ENCODE measurements at places on chromosomes 3 and 15.

DNA sequence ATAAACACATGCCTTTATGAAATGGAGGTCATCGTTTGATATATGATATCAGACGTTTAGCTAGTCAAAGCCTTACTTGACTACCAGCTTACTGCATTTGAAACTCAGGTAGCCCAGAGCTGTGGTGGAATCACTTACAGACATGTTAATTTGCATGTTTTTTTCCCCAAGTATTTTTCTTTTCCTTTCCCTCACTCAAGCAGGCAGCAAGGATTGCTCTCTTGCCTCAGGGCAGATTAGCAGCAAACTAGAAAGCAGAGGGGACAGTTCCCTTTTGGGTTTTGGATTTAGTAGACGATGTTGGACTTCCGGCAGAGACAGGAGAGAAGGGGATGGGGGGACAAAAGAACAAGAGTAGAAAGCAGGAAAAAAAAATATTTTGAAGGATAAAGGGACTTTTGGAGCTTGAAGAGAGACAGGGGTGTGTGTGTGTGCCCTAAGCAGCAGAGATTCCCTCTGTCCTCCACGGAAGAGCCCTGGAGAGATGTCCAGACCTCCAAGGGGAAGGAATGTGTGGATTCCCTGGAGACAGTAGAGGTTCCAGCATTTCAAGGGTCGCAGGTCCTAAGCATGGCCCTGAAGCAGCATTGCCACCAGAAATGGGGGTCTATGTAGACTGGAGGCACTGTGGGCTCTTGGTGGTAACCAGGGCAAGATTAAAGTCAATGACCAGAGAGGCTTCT, 86.8 kb upstream of the CADPS start:
- no peak for DNase-seq

DNA sequence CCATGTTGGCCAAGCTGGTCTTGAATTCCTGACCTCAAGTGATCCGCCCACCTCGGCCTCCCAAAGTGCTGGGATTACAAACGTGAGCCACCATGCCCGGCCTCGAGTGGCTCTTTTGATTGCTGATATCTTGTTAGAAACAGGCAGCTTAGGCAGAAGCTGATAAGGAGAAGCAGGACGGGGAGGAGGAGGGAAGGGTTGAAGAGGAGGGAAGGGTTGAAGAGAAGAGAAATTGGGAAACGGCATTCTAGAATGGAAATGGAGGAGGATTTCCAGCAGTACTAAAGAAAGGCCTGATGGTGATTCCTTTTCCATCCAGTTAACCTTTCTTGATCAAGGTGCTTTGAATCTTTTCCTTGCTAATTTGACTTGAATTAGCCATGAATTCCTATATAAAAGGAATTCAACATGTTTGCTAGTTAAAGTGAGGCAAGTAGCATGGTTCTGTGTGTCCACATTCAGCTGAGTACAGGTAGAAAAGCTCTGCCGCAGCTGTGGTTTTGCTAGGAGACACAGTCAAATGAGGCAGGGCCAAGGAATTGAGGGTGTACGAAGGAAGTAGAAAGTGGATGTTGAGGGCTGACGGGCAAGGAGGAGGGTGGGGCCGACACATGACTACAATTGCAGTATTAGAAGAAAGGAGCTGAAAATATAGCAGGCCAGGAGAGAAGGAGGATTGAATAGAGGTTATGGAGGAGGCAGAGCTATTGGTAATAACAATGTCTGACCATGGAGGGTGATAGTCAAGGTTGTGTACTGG, 27.2 kb upstream of the ATP1B3 start:
- DNase-seq = no peak

DNA sequence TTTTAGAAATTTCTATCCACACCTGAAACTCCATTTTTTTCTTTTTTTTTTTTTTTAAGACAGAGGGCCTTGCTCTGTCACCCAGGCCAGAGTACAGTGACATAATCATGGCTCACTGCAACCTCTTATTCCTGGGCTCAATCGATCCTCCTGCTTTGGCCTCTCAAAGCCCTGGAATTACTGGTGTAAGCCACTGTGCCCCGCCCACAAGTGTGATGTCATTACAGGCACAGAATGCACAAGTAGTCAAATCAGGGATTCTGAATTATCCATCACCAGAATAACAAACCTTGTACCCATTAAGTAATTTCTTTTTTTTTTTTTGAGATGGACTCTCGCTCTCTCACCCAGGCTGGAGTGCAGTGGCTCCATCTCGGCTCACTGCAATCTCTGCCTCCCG, 1.9 kb downstream of the UQCRC1 start:
- no peak for DNase-seq

DNA sequence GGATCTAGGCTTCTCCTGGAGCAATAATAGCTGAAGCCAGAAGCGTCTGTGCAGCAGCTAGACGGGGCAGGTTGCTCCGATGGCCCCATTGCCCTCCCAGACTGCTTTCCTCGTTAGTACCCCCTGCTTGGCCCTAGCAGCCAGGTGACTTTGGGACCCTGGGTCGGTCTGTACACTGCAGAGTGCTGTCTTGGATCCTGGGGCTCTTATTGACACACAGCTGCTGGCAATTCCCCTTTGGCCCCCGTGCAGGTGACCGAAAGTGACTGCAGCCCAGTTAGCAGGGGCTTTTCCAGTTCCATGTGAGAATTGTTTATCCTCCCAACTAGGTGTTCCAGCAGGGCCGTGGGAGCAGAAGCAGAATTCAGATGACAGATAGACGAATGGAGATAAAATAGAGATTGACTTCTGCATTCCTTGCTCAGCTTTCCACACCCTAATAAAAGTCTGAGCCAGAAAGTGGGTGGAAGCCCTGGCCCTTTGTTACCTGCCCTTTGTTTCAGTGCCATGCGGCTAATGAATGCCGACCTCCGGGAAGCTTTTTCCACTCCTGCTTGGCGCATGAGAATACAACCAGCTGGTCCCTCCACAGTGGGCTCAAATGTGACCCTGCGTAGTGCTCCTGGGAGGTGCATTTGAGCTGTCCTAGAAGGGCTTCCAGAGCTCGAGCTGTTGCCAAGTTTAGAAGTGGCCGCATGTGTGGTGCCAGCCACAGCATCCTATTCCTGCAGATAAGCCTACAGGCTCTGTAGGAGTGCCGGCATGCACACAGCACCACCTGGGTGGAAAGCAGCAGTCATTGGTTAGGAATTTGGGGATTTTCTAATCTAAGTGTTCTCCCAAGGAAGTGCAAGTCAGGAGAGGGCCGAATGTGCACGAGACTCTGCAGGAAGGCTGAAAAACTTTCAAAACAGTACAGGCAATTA, 94.4 kb downstream of the SLCO3A1 start:
- peak; percentile 9 for DNase-seq

- no peak for DNase-seq
Measured at GRCh38 chr15:62833646-62834045, 208.9 kb upstream of the TPM1 start.

DNA sequence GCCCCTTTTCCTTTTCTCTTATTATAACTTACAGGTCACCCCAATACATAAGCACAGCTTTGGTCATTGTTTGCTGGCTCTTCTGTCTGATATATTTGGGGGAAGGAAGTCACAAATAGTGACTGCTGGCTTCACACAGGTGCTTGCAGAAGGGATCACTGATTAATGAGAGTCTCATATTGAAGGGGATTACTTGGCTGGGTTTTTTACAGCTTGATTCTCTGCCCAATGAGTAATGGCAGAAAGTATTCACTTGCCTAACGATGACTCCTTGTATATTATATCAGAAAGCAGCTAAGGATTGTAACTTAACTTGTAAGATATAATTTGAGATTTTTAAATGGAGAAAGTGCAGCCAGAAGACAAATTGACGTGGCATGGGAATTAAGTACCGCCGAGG, 119.3 kb upstream of the PFN2 start:
- peak; percentile 71 for DNase-seq

GRCh38 chr15:30062881-30063280, 19.9 kb upstream of the GOLGA8J start:
- DNase-seq = peak; percentile 19

DNA sequence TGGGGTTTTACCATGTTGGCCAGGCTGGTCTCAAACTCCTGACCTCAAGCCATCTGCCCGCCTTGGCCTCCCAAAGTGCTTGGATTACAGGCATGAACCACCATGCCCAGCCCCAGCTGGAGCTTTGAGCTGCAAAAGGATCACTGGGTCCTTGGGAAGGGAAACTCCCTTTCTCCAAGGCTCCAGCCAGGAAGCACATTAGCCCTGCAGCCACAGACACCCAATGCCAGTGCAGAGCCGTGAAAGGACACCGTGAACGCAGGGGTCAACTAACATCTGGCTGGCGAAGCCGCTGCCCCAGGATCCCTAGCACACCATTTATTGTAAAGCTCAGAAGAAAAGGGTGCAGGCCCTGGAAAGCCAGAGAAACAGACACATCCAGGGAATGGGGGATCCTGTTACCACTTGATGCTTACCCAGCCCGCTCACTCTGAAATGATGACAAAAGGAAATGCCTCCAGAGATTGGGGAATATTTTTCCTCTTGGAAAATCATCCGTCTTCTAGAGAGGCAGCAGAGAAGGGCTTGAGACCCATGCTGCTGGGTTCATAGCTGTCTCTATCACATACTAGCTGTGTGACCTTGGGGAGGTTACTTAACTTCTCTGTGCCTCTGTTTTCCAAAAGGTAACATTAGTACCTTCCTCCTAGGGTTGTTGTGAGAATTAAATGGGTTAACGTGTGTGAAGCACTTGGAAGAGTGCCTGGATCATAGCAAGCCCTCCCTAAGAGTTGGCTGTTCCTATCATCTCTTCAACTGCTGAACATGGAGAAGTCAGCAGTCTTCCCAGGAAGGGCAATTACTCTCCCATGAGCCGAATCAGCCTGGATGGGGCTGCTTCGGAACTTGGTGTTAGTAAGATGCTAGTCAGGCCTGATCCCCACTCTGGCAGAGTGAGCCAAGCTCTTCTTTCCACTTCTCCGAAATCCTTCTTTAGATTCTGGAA, 40.8 kb downstream of the LMCD1 start:
- DNase-seq = no peak

GRCh38 chr3:69212411-69213160, 90.2 kb upstream of the LMOD3 start:
- DNase-seq = peak; percentile 53

DNA sequence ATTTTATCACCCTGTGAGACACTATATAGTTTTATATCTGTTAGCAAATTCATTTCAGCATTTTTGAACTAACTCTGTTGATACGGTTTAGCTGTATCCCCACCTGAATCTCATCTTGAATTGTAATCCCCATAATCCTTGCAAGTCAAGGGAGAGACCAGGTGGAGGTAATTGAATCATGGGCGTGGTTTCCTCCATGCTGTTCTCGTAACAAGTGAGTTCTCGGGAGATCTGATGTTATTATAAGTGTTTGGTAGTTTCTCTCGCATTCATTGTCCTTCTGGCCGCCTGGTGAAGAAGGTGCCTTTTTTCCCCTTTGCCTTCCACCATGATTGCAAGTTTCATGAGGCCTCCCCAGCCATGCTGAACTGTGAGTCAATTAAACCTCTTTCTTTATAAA, 53.2 kb upstream of the TMC3 start:
- no peak for DNase-seq

GRCh38 chr15:89321521-89322410, 12.9 kb downstream of the POLG start:
- no peak for DNase-seq

GRCh38 chr3:168671091-168671490, 575.4 kb upstream of the GOLIM4 start:
- no peak for DNase-seq

DNA sequence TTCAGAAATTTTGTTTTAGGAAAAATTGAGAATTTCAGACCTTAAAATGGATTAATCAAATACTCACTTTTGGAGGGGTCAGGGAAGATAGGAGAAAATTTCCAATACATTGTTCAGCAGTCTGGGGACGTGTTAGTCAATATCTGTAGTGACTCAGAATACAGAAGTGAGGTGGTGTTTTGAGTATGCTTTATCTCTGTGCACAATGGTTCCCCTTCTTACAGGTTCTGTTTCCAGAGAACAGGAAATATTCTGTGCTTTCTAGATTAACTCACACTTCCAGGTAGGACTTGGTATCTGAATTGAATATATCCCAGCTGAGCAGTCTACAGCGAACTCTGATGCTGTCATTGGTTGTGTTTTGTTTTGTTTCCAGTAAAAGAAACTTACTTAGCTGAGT, 30.7 kb upstream of the CCDC54 start:
- no peak for DNase-seq

- DNase-seq = peak; percentile 72
Measured at GRCh38 chr3:111151438-111151837, 79.8 kb downstream of the NECTIN3 start.

GRCh38 chr3:24550588-24550987, 55.9 kb upstream of the THRB start:
- no peak for DNase-seq

DNA sequence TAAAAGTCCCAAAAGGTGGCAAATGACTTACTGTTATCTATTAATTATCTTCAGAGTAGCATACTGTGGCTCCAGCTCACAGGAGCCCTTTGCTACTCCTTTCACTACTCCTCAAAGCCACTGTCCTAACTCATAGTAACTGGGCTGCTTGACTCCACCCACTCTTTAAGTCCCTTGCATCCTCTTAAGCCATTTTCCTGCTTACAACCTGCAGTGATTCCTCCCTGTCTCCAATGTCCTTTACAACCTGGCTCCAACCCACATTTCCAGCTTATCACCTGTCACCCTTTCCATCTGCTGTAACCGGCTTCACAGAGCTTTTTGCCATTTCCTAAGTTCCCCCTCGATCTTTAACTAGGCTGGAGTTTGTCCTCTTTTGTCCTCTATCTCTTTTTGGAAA, 388.1 kb downstream of the FGF12 start:
- no peak for DNase-seq

DNA sequence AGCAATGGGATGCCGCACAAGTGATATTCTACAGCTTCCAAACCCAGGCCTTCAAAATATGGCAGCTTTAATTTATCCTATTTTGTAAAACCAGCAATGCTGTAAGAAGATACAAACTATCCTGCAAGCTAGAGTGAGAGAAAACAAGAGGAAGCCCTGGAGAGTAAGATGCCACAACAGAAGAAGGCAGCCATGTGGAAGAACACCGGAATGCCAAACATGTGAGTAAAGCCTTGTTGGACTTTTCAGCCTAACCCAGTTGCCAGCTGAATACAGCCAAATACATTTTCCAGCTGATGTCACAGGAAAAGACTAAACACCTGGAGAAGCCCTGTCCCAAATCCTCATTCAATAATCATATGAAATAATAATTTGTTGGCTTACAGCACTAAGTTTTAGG, 1115.1 kb upstream of the CADM2 start:
- no peak for DNase-seq

GRCh38 chr15:31609258-31609681, 282.6 kb downstream of the KLF13 start:
- DNase-seq = peak; percentile 19

DNA sequence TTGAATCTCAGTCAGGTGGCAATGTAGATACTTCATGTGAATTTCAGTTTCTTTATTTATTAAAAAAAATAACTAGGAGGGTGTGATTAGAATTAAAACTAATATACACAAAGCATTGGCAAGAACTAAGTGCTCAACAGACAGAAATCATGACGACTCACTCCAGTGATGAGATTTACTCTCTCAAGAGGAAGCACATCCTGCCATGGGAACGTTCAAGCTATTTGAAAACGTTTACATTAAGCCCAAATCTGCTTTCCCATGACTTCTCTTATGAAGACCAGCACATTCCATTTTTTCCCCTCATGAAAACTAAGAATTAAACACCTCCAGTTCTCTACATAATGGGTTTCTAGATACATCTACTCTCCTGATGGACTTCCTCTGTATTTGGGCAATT, 8.5 kb downstream of the WDR53 start:
- DNase-seq = no peak
